ENCODE measurements at places on chromosomes 7 and 10. TPM values are rescaled to one million over a fixed set of nuclear protein-coding genes. Genes with fewer than 3 reads are reported as not detected.

Gene BLNK
- 0.30 TPM for total RNA-seq

DNA sequence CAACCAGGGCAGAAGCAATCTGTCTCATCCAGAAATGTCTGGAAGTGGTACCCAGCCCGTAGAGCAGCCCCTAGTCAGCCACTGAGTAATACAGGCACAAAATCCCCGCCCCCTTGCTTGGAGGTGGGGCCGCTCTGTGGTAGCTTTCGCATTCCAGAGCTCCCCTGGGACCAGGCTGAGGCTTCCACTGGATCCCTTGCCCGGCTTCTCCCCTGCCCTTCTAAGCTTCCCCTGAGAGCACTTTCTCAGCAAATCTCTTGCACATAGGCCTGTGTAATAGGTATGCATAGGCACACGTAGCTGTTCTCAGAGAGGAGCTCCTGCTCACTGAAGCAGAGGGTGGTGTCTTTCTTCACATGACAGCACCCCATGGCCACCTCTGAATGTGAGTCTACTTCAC lies 144.2 kb downstream of the BMS1 start:
- no peak for DNase-seq
- H3K27ac ChIP-seq, result no peak overlapping the region
- H3K4me1 ChIP-seq, result no peaks in the 10 kb centered on the region
- H3K4me3 ChIP-seq, result no peak overlapping the region
- H3K36me3 ChIP-seq, result no peaks in the 10 kb centered on the region

DNA sequence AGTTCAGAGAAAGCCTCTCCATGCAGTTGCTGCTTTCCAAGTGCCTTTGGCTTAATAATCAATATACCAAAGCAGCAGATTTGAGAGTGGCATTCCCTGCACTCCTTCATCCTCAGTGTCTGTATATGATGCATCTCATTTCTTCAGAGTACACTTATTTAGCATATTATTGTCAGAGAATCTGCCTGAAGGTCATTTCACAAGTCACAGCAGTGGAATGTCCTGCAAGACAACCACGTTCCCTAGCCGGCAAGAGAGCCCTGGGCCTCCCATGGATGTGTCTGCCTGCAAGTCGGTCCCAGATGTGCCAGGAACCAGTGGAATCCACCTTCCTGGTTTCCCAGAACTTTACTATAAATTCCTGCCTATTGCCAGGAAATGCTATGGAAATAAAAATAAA lies 289.4 kb upstream of the IGFBP3 start:
- H3K27me3 ChIP-seq, result no peaks in the 10 kb centered on the region
- no peak overlapping the region for H3K4me3 ChIP-seq
- no peaks in the 10 kb centered on the region for H3K36me3 ChIP-seq
- no peak overlapping the region for H3K27ac ChIP-seq
- no peak for DNase-seq

- H3K36me3 ChIP-seq, result no peaks in the 10 kb centered on the region
- no peaks in the 10 kb centered on the region for H3K27me3 ChIP-seq
- H3K27ac ChIP-seq, result no peak overlapping the region
- DNase-seq, result no peak
- peaks cover 66% of the 10 kb centered on the region for H3K4me1 ChIP-seq
These were observed 72.5 kb upstream of the GSDME start for GRCh38 chr7:24829787-24830186.
